ENCODE measurements at places on chromosomes 6 and 20.

- DNase-seq: no peak
These were observed 6.1 kb downstream of the ANKRD6 start for GRCh38 chr6:89439014-89439413.

GRCh38 chr6:2630359-2630758 lies 120.4 kb downstream of the MYLK4 start:
- DNase-seq: no peak

- DNase-seq: no peak
These were observed 69.1 kb downstream of the FIG4 start for GRCh38 chr6:109760208-109760607.

DNA sequence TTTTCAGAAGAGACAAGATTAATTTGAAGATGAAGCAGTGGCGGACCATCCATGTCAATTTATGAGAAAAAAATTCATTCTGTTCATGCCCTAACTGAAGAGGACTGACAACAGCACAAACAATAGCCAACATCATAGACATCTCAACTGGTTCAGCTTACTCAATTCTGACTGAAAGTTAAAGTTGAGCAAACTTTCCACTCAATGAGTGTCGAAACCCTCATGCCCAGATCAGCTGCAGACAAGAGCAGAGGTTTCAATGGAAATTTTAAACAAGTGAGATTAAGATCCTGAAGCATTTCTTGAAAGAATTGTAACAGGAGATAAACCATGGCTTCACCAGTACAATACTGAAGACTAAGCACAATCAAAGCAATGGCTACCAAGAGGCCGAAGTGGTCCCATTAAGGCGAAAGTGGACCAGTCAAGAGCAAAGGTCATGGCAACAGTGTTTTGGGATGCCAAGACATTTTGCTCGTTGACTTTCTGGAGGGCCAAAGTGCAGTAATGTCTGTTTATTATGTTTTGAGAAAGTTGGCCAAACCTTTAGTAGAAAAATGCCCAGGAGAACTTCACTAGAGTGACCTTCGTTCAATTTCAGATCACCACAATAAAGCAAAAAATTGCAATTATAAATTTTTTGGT lies 6.1 kb upstream of the SFT2D1 start:
- no peak for DNase-seq

DNA sequence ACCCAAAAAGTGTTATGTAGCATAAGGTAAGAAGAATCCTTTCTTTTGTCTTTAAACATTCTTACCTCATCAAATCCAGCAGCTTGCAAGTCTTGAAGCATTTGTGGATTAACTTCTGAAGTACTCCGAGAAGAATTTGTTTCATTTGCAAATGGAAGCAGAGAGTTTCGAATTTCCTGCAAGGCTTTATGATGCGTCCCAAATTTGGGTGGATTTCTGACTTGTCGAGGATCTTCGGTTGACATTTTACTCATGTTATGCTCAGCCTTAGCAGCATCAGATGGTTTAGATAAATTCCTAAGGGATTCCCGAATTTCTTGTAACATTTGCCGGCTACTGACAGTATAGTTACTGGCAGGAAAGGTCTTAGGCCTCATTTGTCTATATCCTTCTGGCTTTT lies 16.2 kb downstream of the LATS1 start:
- DNase-seq: no peak

DNA sequence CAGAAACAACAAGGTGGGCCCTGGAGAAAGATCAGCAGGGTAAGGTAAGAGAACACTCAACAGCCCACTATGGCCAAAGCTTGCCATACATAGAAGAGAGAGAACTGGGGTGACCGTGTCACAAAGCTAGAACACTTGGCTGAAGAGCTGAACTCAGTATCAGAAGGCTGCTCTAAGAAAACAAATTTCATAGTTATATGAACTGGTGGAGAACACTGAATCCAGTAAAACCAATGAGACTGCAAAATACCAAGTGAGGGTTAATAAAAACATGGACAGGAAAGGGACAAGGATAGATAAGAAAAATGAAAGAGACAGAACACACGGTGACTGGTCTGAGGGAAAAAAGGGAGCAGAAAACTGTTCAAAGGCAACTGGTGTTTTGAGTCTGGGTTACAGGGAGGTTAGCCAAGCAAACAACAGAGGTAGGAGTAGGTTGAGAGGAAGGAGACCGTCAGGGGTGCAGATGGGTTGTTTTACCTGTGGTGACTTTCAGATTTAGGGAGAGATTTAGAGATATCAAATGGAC lies 56.5 kb downstream of the GMDS start:
- no peak for DNase-seq

DNA sequence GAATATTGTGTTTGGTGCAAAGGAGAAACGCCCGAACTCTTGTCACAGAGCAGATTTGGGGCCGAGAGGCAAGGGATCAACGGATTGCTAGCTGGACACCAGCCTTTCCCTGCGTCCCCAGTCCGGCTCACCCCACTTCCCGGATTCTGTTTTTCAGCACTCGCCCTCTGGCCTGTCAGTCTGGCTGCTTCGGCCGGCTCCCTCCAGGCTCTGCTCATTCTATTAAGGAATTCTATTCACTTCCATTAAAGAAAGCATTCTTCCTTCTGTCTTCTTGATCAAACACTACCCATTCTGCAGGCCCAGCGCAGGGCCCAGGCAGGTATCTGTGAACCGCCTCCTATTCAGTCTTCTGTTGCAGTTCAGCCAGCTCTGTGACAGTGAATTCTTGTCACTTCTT lies 91.7 kb downstream of the RNF182 start:
- no peak for DNase-seq

DNA sequence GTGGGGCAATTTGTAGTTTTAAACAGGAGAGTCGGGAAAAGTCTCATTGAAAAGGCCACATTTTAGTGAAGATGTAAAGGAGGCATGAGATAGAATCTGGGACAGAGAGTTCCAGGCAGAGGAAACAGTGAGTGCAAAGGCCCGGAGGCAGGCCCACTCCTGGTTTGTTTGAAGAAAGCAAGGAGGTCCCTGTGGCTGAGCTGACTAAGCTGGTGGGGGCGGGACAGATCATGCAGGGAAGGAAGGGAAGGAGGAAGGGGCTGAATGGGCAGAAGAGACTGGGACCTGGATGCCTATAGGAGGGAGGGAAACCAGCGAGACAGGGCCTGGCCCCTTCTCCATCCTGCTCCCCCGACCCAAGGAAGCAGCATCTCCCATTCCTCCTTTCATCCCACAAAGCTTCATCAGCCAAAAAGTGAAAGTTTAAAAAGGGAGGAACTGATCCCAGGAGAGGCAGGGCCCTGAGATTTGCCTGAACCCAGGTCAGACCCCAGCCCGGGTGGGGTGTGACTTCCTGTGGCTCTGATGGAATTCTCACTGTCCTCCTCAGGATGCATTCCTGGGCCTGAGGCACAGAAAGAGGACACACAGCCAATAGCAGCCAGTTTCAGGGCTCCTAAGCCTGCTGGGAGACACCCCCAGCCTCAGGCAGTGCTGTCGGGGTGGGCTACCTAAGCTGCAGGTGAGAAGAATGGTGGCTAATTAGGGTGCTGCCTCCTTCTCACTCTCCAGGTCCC lies 54.2 kb upstream of the SIRPA start:
- no peak for DNase-seq

DNA sequence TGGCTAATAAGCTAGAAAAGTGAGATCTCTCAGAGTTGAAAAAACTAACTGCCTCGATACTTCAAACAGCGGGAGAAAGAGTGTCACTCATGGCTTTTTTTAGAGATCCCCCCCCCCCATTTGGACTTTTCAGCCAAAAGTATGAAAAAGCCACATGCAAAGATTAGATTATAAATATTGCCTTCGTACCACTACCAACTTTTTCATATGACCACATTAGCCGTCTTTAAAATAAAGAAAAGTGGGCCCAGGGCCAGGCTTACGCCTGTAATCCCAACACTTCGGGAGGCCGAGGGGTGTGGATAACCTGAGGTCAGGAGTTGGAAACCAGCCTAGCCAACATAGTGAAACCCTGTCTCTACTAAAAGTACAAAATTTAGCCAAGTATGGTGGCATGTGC lies 4.4 kb downstream of the PGK2 start:
- no peak for DNase-seq

GRCh38 chr6:16059496-16059895 lies 69.4 kb upstream of the MYLIP start:
- no peak for DNase-seq
